Stimulated activated CD8-positive, alpha-beta memory T cell treated with anti-CD3 and anti-CD28 coated beads, Interleukin-4, amount 100 ng/mL, for 48 hours (primary cell): ENCODE measurements at places on chromosomes 11 and 22.
A peak's percentile ranks its signal among the peaks of the same experiment; 100 is the strongest.

DNA sequence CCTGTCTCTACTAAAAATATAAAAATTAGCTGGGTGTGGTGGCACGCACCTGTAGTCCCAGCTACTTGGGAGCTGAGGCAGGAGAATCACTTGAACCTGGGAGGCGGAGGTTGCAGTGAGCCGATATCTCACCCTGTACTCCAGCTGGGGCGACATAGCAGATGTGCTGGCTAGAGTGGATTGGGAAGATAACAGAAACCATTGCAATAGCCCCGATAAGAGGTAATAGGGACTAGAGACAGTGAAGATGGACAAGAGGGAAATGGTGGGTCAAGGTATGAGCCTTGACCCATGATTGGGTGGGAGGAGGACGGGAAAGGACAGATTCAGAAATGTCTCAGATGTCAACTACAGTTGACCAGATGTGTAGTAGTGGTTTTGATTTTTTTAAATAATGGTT lies 6.1 kb downstream of the SWAP70 start:
- DNase-seq = no peak

DNA sequence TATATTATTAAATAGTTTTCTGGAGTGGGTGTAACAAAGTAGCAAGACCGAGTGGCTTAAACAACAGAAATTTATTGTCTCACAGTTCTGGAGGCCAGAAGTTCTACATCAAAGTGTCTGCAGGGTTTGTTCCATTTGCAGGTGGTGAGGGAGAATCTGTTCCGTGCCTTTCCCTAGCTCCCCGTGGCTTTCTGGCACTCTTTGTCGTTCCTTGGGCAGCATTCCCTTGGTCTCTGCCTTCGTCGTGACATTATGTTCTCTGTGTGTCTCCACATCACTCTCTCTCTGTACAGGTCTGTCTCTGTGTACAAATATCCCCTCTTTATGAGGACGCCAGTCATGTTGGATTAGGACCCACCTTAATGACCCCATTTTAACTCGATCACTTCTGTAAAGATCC lies 38.2 kb downstream of the LDLRAD3 start:
- no peak for DNase-seq

DNA sequence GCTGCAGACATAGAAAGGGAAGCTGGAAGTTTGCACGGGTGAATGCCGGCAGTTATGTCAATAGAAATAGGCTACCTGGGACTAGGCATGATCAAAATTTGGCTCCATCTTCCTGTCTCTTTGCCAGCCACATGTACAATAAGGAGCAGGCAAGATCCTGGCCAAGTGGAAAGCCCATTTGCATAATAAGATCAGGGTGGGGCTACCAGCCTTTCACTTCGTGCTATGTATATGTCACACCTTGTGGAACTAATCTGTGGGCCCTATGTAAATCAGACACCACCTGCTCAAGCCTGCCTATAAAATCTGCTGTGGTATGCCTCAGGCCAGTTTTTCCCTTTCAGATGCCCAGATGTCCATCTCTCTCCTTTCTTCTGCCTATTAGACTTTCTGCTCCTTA lies 79.3 kb upstream of the DRD2 start:
- no peak for DNase-seq

DNA sequence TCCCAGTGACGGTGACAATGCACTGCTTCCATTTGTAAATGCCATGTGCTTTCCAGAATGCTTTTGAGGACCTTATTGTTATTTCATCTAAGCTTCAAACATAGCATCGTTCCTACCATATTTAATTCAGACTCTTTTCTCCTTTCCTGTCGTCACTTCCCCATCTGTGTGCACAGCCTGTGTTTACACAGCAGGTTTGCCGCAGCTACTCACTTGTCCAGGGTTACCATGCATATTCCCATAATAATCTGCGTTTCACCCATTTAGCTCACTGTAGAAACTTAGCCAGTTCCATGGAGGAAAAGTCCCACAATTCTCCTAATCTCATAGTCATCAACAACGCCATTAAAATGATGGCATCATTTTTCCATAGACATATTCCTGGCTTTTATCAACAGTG lies 48.0 kb downstream of the FLI1 start:
- no peak for DNase-seq

DNA sequence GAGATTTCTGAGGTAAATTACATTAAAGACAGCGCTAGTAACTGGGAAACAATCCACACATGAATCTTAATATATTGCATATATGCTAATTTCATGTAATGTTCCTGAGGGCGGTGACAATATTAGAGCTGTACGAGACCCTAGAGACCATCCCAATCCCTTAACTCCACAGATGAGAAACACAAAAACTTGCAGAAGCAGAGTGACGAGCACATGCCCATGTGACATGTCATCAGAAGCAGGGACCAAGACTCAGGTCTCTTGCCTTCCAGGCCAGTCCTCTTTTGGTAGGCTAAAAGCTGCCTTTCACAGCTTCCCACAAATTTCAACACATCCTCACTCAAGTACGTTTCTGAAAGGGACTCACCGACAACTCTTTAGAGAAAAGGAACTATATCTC lies 11.8 kb downstream of the MAPK1 start:
- DNase-seq = no peak

DNA sequence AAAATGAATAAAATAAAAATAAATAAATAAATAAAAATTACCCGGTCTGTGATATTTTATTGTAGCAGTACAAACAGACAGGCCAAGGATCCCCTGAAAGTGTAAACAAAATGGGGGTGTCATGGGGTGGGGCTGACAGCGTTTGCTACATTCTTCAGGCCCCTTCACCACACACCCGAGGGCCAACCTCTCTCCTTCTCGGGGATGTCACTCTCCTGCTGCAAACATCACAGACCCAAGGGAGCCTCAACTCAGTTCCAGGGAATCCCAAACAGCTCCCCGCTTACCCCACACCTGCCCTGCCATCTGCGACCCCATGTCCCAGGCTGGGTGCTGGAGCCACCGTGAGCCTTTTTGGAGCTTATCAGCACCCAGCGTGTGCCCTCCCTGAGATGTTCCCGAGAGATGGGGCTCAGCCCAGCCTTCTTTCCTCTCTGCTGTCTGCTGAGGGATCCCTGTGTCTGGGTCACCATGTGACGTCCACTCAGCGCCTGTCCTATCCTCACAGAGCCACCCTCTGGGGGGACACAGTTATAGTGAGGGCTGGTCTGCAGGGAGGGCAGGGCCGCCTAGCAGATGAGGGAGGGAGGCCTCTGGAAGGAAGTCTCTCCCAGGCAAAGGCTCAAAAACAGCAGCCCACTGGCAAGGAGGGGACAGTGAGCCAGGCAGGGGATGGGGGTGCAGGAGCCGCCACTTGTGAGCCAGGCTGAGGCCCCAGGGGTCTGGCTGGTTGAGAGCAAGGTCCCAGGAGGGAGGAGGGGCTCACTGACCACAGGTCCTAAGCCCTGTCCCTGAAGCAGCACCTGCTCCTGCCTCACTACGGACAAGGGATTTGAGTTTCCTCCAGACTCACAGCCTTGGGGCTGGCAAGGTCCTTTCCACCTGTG lies 1041.6 kb downstream of the BRD1 start:
- no peak for DNase-seq

- no peak for DNase-seq
Measured at GRCh38 chr22:47919893-47920292, 1157.4 kb downstream of the TBC1D22A start.

DNA sequence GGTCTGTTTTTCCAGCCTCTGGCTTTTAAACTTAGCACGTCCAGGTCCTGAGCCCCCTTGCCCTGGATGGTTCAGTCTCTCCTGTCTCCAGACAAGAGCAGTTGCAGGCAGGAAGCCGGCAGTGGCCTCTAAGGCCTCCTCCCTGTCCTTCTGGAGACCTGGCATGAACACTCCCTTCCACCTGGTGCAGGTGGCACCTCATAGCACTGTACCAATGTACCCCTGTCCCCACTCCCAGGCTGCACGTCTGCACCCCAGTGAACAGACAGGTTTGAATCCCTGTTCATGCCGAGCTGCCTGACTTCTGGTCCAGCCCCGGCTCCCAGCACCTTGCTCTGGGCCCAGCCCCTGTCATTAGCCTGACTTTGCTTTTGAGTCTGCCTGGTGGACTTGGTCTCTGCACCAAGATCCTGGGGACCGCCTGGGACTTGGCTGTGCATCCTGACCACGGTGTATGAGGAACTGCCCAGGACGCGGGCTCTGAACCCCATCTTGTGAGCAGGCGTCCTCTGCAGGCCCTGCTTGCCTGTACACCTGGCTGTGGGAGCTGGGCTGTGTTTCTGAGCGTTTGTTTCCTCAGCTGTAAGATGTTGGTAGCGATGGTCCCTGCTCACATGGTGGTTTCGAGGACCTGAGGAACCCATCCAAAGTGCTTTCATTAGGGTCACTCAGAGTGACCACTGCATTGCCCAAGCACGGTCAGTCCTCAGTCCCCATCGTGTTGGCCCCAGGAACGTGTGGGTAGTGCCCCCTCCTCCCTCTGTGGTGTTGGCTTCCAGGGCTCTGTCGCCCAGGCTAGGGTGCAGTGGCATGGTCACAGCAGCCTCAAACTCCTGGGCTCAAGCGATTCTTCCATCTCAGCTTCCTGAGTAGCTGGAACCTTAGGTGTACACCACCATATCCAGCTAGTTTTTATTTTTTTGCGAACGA lies 75.0 kb upstream of the SHANK2 start:
- DNase-seq = no peak

GRCh38 chr11:126733685-126734084 lies 266.9 kb downstream of the KIRREL3 start:
- DNase-seq = no peak

- DNase-seq = no peak
Measured at GRCh38 chr11:1504138-1504537, 17.6 kb upstream of the MOB2 start.

DNA sequence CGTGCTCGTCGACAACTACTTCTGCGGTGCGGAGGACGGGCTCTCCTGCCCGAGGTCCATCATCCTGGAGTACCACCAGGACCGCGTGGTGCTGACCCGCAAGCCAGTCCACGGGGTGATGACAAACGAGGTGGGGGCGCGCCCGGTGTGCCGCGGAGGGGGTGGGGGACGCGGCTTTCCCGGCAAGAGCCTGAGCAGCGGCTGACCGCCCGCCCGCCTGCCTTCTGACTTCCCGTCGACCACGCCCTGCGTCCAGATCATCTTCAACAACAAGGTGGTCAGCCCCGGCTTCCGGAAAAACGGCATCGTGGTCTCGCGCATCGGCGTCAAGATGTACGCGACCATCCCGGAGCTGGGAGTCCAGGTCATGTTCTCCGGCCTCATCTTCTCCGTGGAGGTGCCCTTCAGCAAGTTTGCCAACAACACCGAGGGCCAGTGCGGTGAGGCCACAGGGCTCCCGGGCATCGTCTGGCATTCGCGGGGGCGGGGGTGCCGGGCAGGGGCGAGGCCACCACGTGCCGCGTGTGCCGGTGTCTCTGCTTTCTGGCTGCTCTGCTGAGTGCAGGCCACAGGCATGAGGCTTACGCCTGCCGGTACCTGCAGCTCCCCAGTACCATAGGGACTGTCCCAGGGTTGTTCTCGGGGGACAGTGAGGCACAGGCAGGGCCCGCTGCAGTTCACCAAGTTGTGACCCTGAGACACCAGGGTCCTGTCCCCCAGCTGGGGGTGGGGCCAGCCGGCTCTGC lies 28.5 kb upstream of the MUC5B start:
- DNase-seq = no peak

- DNase-seq = no peak
Measured at GRCh38 chr11:3684819-3685172, 13.6 kb upstream of the CHRNA10 start.

DNA sequence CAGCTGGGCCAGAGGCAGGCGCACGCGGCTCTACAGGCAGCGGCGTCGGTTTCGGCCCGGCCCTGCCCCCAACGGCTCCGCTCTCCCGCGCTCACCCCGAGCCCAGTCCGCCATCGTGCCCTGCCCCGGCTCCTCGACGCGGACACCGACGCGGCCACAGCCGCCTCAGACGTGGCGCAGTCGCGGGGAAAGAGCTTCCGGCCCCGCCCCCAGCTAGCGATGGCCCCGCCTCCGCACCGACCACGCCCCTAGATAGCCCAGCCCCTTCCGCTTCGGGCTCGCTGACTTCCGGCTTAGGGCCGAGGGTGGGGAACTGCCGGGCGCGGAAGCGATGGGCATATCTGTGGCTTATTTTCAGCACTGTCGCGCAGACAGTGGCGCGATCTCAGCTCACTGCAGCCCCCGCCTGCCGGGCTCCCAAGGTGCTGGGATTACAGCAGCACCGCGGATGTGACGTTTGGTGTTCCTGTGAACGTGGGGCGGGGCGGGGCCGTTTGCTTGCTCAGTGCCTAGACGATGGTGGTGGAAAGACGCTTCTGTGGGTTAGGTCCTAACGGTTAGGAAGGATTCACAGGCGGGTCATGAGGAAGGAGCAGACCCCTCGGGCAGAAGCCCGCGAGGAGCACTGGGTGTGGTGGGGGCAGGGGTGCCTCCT lies at the start of the genes BET1L and RIC8A:
BET1L (minus strand) TSS at position 192 of the 655 bp plus-strand sequence; CDS start at position 114, 78 bp downstream.
RIC8A (plus strand) TSS at position 501 of the 655 bp plus-strand sequence. CDS start 1,147 bp downstream, outside the sequence.
- DNase-seq = peak; percentile 96

- peak; percentile 30 for DNase-seq
Measured at GRCh38 chr11:32259641-32260081, 168.8 kb downstream of the RCN1 start.

DNA sequence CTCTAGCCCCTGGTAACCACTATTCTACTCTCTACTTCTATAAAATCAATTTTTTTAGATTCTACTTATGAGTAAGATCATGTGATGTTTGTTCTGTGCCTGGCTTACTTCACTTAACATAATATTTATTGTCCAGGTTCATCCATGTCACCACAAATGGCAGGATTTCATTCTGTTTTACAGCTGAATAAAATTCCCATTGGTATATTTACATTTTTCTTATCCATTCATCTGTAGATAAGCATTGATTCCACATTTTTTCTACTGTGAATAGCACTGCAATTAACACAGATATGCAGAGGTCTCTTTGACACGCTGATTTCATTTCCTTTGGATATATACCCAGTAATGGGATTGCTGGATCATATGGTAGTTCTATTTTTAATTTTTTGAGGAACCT lies 15.8 kb downstream of the SLC25A17 start:
- DNase-seq = no peak

DNA sequence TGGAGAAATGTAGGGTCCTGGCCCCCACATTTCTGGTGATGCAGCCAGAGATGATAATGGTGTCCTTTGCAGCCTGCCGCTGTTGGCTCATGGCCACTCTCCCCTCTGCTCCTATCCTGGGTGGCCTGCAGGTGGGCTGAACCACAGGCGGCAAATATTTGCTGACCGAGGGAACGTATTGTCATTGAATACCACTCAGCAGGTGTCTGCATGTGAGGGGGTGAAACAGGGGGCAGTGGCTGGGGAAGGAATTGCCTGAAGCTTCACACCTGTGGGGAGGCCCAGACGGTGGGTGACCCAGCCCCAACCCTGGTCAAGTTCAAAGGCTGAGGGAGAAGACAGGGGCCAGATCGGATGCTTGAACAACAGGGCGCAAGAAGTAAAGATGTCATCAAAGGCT lies 73.3 kb upstream of the WNT11 start:
- no peak for DNase-seq

DNA sequence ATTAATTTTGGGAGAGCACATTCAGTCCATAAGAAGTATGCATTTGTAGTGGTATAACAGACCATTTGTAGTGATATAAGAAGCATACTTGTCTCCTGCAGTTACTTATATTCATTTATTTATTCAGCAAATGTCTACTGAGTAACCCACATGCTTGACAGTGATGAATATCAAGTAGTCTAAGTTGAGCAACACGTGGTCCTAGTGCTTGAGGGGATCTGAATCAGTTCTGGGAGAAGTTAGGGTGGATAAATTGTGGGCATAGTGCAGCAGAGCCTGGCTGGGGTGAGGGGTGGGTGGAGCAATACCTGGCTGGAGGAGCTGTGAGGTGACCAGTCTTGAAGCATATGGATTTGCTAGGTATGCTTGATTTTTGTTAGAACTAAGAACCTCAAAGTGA lies 24.3 kb downstream of the STX3 start:
- DNase-seq = no peak
